Naive thymus-derived CD4-positive, alpha-beta T cell (primary cell): ENCODE measurements at places on chromosomes 1 and 21.

GRCh38 chr1:29754573-29755375 lies 518.5 kb downstream of the PTPRU start:
- no peak overlapping the region for H3K4me3 ChIP-seq
- no peaks in the 10 kb centered on the region for H3K27me3 ChIP-seq
- no peak for DNase-seq

DNA sequence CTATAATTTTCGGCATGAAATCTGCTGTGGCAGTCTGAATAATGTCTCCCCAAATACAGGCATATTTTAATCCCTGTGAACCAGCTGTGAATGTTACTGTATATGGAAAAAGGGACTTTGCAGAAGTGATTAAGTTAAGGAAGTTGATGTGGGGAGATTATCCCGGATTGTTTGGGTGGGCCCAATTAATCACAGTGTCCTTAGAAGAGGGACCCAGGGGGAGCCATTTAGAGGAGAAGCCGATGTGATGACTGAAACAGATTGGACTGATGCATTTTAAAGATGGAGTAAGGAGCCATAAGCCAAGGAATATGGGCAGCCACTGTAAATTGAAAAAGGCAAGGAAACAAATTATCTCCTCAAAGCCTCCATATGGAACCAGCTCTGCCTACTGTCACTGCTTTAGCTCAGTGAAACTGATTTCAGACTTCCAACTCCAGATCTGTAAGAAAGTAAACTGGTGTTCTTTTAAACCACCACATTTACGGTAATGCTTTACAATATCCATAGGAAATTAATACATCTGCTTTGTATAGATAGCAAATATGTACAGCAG lies 61.1 kb upstream of the GPR88 start:
- H3K4me1 ChIP-seq, result no peaks in the 10 kb centered on the region
- H3K36me3 ChIP-seq, result peaks cover 36% of the 10 kb centered on the region
- no peak overlapping the region for H3K4me3 ChIP-seq
- H3K27me3 ChIP-seq, result no peaks in the 10 kb centered on the region
- no peak for DNase-seq
- no peak overlapping the region for H3K27ac ChIP-seq

DNA sequence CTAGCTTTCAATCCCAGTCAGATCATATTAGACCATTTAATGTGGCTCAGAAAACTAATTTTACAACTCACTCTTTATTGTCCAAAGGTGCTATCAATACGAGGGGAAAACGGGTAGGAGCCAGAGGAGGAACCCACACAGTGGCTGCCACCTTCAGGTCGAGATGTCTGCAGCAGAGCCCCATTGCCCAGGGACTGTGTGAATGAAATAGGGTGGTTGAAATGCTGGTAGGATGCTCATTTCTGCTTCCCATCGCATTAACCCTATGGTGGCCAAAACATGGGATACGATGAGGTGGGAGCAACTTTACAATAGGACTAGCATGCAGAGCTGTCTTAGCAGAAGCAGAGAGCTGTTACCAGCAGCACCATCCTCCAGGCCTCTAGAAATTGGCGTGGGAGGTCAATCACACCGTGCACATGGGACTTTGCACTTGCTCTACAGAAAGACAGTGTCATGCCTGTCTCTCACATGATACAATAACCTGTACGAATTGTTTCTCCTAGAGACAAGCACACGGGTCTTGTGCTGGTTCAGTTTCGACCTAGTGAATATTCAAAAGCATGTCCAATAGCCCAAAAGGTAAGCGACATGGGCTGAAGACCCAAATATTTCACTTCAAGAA lies 69.5 kb upstream of the DESI2 start:
- no peaks in the 10 kb centered on the region for H3K27me3 ChIP-seq
- no peak for DNase-seq
- no peak overlapping the region for H3K27ac ChIP-seq
- H3K4me3 ChIP-seq, result no peak overlapping the region

- no peak overlapping the region for H3K4me3 ChIP-seq
- H3K27ac ChIP-seq, result no peak overlapping the region
- no peaks in the 10 kb centered on the region for H3K36me3 ChIP-seq
- no peaks in the 10 kb centered on the region for H3K27me3 ChIP-seq
- DNase-seq, result no peak
Observed at GRCh38 chr1:151947140-151947539, 37.8 kb upstream of the THEM4 start.

DNA sequence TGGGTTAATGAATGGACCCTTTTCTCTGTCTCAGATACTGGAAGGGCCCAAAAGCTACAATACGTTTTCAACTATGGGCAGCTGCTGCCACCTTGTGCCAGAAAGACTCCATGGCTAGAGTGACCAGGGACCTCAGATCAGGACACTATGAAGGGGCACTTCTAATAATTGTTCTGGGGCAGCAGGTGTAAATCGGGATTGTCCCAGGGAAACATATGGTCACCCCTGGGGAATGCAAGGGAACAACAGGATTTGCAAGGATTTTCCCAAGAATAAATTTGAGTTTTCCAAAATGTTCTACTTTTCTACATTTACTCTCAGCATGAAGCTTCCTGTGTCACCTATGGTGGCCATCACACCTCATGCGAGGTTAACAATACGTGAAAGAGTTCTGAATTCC lies 12.0 kb upstream of the FCAMR start:
- no peak overlapping the region for H3K27ac ChIP-seq
- H3K4me3 ChIP-seq, result no peak overlapping the region
- no peaks in the 10 kb centered on the region for H3K36me3 ChIP-seq
- no peaks in the 10 kb centered on the region for H3K4me1 ChIP-seq

GRCh38 chr1:231091831-231092301 lies 51.8 kb upstream of the FAM89A start:
- DNase-seq, result no peak
- no peaks in the 10 kb centered on the region for H3K27me3 ChIP-seq
- no peak overlapping the region for H3K4me3 ChIP-seq
- H3K4me1 ChIP-seq, result no peaks in the 10 kb centered on the region
- no peak overlapping the region for H3K27ac ChIP-seq
- H3K36me3 ChIP-seq, result no peaks in the 10 kb centered on the region
